ENCODE measurements at places on chromosomes 3 and 15.

GRCh38 chr3:174538151-174538550 is 321.0 kb upstream of the NAALADL2 start:
- no peak for DNase-seq

GRCh38 chr15:79053894-79054293 is 36.7 kb downstream of the RASGRF1 start:
- DNase-seq = no peak

GRCh38 chr3:158794936-158795518 is 6.8 kb upstream of the MFSD1 start:
- DNase-seq = no peak

DNA sequence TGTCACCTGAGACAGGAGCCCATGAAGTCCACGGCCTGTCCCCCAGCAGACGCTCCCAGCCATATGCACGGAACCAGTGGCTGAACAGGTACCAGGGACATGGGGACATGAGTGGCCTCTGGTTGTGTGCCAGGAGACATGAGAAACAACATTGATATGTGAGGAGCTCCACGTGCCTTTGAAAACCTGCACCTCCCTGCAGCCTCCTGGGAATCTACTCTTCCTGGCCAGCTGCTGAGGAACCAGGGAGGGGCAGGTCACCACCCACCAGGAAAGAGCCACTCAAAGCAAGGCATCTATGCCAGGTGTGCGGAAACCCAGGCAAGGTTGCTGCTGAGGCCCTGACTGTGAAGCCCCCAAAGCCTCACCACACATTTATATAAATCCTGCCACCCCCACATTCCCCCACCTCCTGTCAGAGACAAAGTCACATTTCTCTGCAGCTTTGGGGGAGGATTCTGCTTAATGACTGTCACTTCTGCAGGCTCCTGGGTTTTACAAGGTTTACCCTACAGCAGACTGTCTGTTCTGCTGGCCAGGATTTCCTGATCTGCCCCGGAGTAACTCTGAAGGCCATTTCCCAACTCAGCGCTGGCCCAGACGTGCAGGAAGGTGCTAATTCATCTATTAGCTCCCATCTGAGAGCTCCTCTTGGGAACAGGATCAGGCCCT is 110.8 kb downstream of the ADCY5 start:
- DNase-seq = no peak
